ENCODE measurements at places on chromosomes 3 and 15. TPM values are rescaled to one million over a fixed set of nuclear protein-coding genes. Genes with fewer than 3 reads are reported as not detected.
A peak's percentile ranks its signal among the peaks of the same experiment; 100 is the strongest.

GRCh38 chr3:127692501-127693335 is 20.0 kb downstream of the ABTB1 start:
- no peak overlapping the region for H3K4me3 ChIP-seq
- H3K4me1 ChIP-seq: no peaks in the 10 kb centered on the region
- DNase-seq: peak; percentile 56

Gene EIF4E3
- 29.3 TPM for total RNA-seq

DNA sequence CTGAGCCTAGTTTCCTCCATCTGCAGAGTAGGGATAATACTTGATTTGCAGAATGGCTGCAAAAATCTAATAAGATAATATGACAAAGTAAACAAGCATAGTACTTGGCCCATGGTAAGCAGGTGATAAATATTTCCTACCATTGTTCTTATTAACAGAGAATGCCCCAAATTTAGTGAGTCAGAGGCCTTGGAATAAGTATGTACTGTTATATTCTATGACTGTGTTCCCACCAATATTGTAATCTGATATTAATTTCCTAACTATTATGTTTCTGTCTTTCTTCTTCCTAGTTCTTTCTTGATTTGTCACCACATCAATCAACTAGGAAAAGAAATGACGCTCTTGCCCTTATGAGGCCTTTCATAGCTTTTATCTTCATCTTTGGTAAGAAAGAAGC is 178.4 kb upstream of the SLC2A2 start:
- no peak overlapping the region for H3K27ac ChIP-seq
- peaks cover 1% of the 10 kb centered on the region for H3K27me3 ChIP-seq
- DNase-seq: no peak
- no peak overlapping the region for H3K4me3 ChIP-seq
- H3K4me1 ChIP-seq: peaks cover 7% of the 10 kb centered on the region

Gene ARRDC4
- total RNA-seq: 19.1 TPM

Gene PIGZ
- 2.7 TPM for total RNA-seq

Gene MYH15
- 0.15 TPM for total RNA-seq

Gene TNIK
- total RNA-seq: 11.3 TPM

DNA sequence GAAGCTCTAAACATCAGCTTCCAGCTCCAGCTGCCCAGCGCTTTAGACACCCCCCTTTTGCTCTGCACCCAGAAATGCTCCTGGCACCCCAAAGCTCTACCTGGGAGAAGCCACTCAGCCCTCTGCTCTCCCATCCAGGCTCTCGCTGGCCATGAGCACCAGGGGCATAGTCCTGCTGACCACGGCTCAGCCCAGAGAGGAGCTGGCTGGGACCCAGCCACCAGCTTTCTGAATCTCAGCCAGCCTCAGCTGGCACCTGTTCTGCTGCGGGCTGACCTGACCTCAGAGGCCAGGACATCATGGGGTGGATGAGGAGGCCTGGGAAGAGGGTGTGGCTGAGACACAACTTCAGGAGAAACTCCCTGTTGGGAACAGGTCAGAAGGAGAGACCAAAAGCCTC is 8.6 kb downstream of the NTRK3 start:
- no peak overlapping the region for H3K4me3 ChIP-seq
- H3K36me3 ChIP-seq: no peaks in the 10 kb centered on the region
- peak overlapping the region; percentile 22 for H3K27ac ChIP-seq
- H3K27me3 ChIP-seq: no peaks in the 10 kb centered on the region
- H3K4me1 ChIP-seq: no peaks in the 10 kb centered on the region
- DNase-seq: no peak

Gene DAZL
- total RNA-seq: not detected

Gene UCN2
- total RNA-seq: 0.24 TPM

Gene ISLR
- 62.2 TPM for total RNA-seq

- peak; percentile 91 for DNase-seq
- no peak overlapping the region for H3K4me3 ChIP-seq
- H3K27me3 ChIP-seq: no peaks in the 10 kb centered on the region
- H3K36me3 ChIP-seq: no peaks in the 10 kb centered on the region
- peaks cover 5% of the 10 kb centered on the region for H3K4me1 ChIP-seq
Measured at GRCh38 chr3:16064642-16065414, 109.7 kb upstream of the GALNT15 start.

Gene P3H2
- 25.8 TPM for total RNA-seq

Gene BFSP2
- not detected for total RNA-seq

- H3K27ac ChIP-seq: no peak overlapping the region
- no peak overlapping the region for H3K4me3 ChIP-seq
- H3K27me3 ChIP-seq: no peaks in the 10 kb centered on the region
- DNase-seq: no peak
Measured at GRCh38 chr3:31369637-31370379, 162.9 kb upstream of the STT3B start.

- no peaks in the 10 kb centered on the region for H3K36me3 ChIP-seq
- H3K27ac ChIP-seq: no peak overlapping the region
- H3K4me3 ChIP-seq: no peak overlapping the region
- no peak for DNase-seq
Measured at GRCh38 chr15:42111924-42112323, 17.6 kb upstream of the PLA2G4D start.

DNA sequence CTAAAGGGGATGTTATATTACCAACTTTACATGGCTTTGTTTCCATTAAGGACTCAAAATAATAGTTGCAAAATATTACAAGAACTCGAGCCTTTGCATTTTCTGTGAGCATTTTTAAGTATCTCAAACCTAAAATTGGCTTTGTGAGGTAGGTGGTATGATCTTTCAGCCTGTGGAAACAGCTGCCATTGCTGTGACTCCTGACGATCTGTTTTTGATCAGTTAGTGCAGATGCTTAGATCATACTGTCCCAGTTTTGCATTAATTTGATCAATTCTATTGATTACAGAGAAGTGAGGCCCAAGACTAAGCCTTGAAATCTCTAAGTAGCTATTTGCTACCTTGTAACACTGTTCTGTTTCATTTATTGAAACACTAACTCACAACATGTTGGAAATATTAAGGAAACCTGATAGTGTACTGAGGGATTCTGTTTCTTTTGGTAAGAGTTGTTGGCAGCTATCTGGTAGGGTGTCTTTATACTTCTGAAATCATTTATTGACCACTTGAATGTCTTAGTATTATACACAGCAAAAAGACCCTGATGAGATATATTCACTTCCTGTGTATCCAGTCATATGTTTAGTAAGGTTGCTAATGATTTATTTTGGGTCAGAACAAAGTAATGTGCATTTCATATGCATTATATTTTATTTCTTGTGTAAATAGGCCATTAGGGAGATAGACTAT is 14.8 kb downstream of the SKIL start:
- no peak overlapping the region for H3K4me3 ChIP-seq
- H3K4me1 ChIP-seq: peaks cover 5% of the 10 kb centered on the region
- H3K27me3 ChIP-seq: no peaks in the 10 kb centered on the region
- H3K27ac ChIP-seq: no peak overlapping the region
- no peak for DNase-seq
- H3K36me3 ChIP-seq: no peaks in the 10 kb centered on the region

DNA sequence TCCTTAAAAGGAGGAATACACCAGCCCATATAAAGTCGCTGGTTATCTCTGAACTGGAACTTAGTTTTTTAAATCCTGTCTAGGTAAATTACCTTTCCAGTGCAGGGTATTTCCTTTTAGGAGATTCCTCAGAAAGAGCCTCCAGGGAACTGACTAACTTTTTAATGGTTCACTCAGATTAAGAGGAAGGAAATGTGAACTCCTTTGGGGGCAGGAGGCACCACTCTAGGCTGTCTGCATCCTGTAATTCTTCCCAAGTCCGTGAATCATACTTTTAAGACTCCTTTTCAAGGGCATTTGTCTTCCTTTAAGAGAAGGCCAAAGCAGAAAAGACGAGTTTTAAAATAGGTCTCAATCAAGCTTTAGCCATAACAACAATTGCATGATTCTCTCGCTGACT is 871.2 kb upstream of the NR2F2 start:
- H3K27ac ChIP-seq: no peak overlapping the region
- H3K27me3 ChIP-seq: no peaks in the 10 kb centered on the region
- H3K36me3 ChIP-seq: no peaks in the 10 kb centered on the region
- H3K4me1 ChIP-seq: peaks cover 3% of the 10 kb centered on the region
- H3K4me3 ChIP-seq: no peak overlapping the region

DNA sequence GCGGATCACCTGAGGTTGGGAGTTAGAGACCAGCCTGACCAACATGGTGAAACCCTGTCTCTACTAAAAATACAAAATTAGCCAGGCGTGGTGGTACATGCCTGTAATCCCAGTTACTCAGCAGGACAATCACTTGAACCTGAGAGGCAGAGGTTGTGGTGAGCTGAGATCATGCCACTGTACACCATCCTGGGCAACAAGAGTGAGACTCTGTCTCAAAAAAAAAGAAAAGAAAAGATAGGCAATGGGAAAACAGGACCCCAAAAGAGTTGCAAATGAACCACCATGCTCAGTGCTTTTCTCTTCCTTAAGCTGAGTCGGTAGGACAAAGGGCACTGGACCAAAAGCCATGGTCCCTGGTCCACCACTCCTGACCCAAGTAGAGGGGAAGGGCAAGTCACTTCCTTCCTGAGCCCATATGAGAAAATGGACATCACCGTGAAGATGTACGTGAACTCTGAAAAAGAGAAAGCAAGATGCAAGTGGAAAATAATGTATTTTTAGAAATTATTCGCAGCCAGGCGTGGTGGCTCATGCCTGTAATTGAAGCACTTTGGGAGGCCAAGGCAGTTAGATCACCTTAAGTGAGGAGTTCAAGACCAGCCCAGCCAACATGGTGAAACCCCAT is 2.6 kb downstream of the ITGB5 start:
- H3K36me3 ChIP-seq: no peaks in the 10 kb centered on the region
- H3K4me1 ChIP-seq: peaks cover 4% of the 10 kb centered on the region
- no peak overlapping the region for H3K4me3 ChIP-seq
- no peak overlapping the region for H3K27ac ChIP-seq

DNA sequence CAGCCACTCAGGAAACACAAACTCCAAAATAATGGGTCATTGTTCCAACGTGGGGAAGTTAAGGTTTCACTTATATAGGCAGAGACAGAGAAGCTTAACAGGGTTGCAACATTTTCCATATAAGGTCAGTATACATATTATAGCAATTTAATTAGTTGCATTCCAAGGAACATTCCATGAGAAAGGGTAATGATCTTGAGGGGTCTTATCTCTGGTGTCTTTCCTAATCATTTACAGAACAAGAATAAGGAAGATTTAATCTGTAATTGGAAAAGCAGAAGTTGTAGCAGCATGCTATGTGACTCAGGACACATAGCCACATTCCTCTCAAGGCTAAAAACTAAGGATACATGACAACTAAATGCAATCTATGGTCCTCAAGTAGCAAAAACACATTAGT is 4.9 kb downstream of the MNS1 start:
- H3K4me1 ChIP-seq: no peaks in the 10 kb centered on the region
- no peaks in the 10 kb centered on the region for H3K36me3 ChIP-seq
- no peak overlapping the region for H3K4me3 ChIP-seq

Gene SLC24A5
- total RNA-seq: not detected

Gene MED12L
- total RNA-seq: 2.3 TPM

GRCh38 chr3:112395181-112395895 is 62.4 kb downstream of the CD200 start:
- no peaks in the 10 kb centered on the region for H3K27me3 ChIP-seq
- DNase-seq: no peak
- peaks cover 4% of the 10 kb centered on the region for H3K4me1 ChIP-seq
- no peak overlapping the region for H3K4me3 ChIP-seq

Gene NME9
- total RNA-seq: not detected

Gene CPA3
- total RNA-seq: 5.6 TPM

DNA sequence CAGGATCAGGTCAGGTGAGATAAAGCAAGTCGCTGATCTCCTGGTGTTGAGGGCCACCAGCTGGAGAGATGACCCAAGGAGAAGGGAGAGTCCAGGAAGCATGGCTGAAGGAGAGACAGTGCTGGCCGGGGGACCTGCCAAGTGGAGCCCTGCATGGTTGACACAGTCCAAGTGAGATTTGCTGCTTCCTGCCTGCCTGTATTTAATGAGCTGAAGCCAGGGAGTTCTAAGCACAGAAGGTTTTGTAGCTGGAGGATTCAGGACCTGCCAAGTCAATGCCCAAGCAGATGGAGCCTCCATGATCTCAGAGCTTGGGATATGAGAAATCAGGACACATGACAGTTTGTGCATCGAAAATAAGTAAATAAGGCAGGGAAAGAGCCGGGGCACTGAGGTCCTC is 125.6 kb downstream of the SRGAP3 start:
- H3K36me3 ChIP-seq: no peaks in the 10 kb centered on the region
- DNase-seq: no peak
- H3K27me3 ChIP-seq: no peaks in the 10 kb centered on the region
- H3K27ac ChIP-seq: no peak overlapping the region
- H3K4me3 ChIP-seq: no peak overlapping the region
- no peaks in the 10 kb centered on the region for H3K4me1 ChIP-seq

DNA sequence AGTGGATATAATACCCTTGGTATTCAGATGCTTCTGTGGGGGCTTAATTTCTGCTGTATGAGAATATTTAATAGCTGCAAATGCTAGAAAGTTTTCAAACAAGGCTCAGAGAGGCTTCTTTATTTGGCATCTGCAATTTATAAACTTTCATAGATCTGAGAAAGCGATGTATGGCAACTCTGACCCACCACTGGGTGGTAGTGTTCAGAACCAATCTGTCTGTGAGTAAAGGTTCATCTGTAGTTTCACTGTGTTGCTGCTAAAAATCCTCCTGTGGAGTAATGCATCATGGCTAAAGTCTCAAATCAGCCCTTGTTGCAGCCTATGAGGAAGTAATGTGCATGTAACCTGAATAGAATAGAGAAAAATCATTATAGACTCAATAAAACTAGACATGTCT is 47.4 kb downstream of the CLSTN2 start:
- no peak overlapping the region for H3K27ac ChIP-seq
- H3K4me1 ChIP-seq: no peaks in the 10 kb centered on the region
- DNase-seq: no peak
- no peak overlapping the region for H3K4me3 ChIP-seq
- H3K27me3 ChIP-seq: no peaks in the 10 kb centered on the region
- no peaks in the 10 kb centered on the region for H3K36me3 ChIP-seq

Gene TF
- 7.4 TPM for total RNA-seq

- DNase-seq: no peak
- H3K27ac ChIP-seq: no peak overlapping the region
- no peak overlapping the region for H3K4me3 ChIP-seq
- no peaks in the 10 kb centered on the region for H3K4me1 ChIP-seq
- H3K36me3 ChIP-seq: no peaks in the 10 kb centered on the region
Measured at GRCh38 chr3:113105093-113105449, 106.3 kb upstream of the BOC start.

Gene ATP13A5
- total RNA-seq: not detected
